H9 (cell line): ENCODE measurements at places on chromosomes 3 and 15.

DNA sequence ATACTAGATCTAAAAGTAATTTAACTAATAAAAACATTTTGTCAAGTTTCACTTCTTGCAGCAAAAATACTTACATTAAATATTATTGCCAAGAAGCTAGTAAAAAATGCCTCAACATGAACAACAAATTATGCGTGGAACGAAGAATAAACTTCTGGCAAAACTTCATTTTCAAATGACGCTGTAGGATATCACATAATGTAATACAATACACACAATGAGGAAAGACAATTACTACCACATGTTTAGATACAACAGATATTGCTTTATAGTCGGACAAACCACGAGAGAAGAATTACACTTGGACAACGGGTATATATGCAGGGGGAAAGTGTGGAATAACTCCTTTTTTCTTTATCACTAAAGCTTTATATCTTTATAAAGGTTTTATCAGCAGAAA, 21.6 kb downstream of the P3H2 start:
- H3K36me3 ChIP-seq = peaks cover 1% of the 10 kb centered on the region; the same call in 1 of the 3 replicates
- H3K27ac ChIP-seq = no peak overlapping the region
- no peaks in the 10 kb centered on the region for H3K27me3 ChIP-seq
- no peak for DNase-seq
- no peak overlapping the region for H3K4me3 ChIP-seq

GRCh38 chr3:100416176-100416575, 14.8 kb downstream of the LNP1 start:
- no peak for DNase-seq
- H3K27me3 ChIP-seq = no peaks in the 10 kb centered on the region
- peaks cover 13% of the 10 kb centered on the region for H3K36me3 ChIP-seq
- H3K27ac ChIP-seq = no peak overlapping the region

DNA sequence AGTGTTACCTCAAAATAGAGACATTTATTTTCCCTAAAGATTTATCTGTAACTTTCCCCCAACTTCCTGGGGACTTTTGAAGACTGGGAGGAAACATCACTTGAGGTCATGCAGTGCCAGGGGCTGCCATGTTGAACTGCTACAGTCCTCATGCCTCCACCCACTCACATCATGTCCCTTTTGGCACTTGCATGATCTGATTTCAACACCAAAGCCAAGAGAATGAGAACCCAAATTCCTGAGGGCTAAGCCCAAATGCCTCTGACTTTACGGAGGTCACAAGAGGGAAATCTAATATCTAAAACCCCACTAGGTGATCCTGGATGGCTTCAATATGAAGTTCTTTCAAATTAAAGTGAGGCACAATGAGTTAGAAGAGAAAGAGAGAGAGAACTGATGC, 213.1 kb downstream of the NTRK3 start:
- no peak overlapping the region for H3K27ac ChIP-seq
- no peak for DNase-seq
- H3K4me1 ChIP-seq = no peaks in the 10 kb centered on the region
- no peaks in the 10 kb centered on the region for H3K27me3 ChIP-seq
- no peak overlapping the region for H3K4me3 ChIP-seq

GRCh38 chr3:54374214-54374852, 252.0 kb downstream of the CACNA2D3 start:
- peak; percentile 52 for DNase-seq
- H3K4me1 ChIP-seq = no peaks in the 10 kb centered on the region
- no peak overlapping the region for H3K27ac ChIP-seq
- H3K27me3 ChIP-seq = no peaks in the 10 kb centered on the region

- peak; percentile 31 for DNase-seq
- no peaks in the 10 kb centered on the region for H3K4me1 ChIP-seq
- H3K27ac ChIP-seq = no peak overlapping the region
- no peaks in the 10 kb centered on the region for H3K27me3 ChIP-seq
- no peaks in the 10 kb centered on the region for H3K36me3 ChIP-seq
Observed at GRCh38 chr3:166837535-166837934, 542.6 kb downstream of the ZBBX start.

DNA sequence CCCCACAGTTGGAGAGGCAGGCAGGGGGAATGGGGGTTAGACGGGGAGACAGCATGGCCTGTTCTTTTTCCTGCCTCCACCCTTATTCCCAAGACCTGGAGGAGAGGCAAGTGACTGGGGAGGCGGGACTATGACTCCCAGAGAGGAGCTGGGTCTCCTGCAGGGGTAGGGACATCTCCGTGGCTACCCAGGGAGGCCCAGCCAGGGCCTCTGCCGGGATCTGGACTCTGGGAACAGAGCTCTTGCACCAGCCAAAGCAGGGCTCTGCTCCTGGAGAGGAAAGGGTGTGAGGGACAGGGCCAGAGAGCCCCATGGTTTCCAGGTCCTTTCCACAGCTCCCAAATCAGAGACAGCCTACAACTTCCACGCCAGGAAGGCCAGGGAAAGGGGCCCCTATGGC, 22.8 kb downstream of the CFAP100 start:
- H3K4me1 ChIP-seq = peaks cover 5% of the 10 kb centered on the region; the same call in 1 of the 2 replicates
- H3K36me3 ChIP-seq = no peaks in the 10 kb centered on the region
- no peak overlapping the region for H3K27ac ChIP-seq
- no peak for DNase-seq
- no peak overlapping the region for H3K4me3 ChIP-seq
- H3K27me3 ChIP-seq = no peaks in the 10 kb centered on the region

DNA sequence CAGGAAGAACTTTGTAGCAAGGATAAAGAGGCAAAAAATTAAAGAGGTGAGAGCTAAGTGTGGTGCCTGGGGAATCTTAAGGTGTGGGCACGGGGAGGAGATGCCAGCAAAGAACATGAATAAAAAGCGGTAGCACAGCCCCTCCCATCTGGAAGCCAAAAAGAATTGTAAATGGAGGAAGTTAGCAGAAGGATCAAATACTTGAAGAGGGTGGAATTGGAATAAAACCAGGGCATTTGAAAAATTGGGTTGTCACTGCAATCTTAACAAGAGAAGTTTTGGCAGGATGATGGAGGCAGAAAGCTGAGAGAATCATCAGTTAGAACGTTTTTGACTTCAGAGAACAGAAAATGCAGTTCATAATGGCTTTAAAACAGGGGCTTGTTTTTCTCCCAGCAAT, 2.4 kb downstream of the CCR2 start:
- no peak overlapping the region for H3K27ac ChIP-seq
- no peak overlapping the region for H3K4me3 ChIP-seq
- DNase-seq = no peak
- no peaks in the 10 kb centered on the region for H3K36me3 ChIP-seq
